ENCODE measurements at places on chromosomes 2 and 18.

GRCh38 chr2:201915446-201915845 is 109.1 kb downstream of the CDK15 start:
- no peak for DNase-seq

DNA sequence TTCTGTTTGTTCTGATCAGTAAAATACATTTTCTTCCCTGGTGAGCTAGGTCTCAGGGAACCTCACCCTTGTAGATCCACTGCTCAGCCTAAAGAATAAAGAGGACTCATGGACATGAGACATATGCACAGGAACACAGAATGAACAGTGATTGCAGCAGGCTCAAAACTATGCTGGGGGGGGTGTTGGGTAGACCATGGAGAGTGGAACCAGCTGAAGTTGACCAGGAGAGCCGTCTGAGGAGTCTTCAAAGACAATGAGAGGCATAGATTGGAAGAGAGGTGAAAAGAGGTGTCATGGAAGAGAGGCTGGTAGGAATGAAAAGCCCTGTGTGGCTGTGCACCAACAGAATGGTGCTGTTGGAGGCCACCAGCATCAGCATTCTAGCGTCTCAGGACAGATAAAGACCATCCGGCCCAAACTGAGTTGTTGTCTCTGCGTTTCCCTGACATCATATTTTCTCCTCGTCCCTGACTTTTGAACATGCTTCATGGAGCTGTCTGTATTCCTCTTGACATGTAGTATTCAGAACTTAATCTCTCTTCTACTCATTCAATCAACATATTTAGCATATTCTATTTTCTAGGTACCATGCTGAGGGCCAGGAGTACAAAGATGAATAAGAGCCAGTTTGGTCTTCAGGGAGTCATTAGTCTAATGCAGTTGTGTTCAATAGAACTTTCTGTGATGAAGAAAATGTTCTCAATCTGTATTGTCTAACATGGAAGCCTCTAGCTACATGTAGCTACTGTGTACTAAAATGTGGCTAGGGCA is 331.8 kb downstream of the CYP26B1 start:
- no peak for DNase-seq

DNA sequence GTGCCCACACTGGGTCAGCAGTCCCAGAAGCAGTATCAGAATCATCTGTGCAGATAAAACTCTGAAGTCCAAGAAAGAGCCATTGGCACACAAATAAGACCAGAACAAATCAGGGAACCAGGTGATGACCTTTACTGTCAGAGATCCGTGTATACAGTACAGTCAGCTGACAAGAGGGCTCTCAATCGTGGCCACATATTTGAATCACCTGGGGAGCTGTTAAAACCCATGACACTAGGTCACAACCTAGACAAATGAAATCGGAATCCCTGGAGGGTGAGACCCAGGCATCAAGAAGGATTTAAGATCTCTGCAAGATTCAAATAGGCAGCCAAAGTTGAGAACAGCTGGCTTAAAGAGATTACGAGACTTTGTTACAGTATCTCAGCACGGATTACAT is 807.1 kb downstream of the RNF144A start:
- DNase-seq = no peak

- no peak for DNase-seq
Measured at GRCh38 chr2:16392647-16393499, 272.8 kb downstream of the CYRIA start.

DNA sequence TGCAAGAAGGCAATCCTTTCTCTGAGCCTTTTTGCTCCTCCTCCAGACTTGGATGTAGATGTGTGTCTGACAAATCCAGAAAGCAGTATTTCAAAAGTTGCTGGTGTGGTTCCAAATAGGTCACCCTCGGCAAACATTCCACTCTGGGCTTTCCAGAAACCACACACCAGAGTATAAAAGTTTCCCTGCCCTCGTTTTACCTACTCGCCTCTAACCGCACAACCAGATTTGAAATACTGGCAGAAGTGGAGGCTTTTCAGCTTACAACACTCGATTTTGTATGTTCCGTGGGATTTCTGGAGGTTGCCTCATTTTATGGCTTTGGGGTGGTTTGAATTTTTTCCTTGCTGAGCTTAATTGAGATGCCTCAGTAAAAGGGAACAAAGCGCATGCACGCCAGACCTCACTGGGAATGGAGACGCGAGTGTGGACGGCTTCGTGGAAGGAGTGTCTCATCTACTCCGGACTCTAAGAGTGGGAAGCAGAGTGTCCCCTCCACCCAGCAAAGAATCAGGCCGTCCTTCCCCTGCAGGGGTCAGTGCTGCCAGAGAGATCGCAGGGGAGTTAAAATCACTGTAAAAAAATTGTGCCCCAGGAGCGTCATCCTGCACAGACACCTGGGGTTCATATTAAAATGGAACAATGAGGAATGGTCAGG is 44.0 kb upstream of the RPL31 start:
- DNase-seq = no peak

GRCh38 chr2:215811003-215811402 is 202.3 kb downstream of the MREG start:
- DNase-seq = no peak

- no peak for DNase-seq
Measured at GRCh38 chr2:168564641-168565040, 108.6 kb downstream of the CERS6 start.

- no peak for DNase-seq
Measured at GRCh38 chr2:129334696-129335410, 644.6 kb upstream of the RAB6C start.
